ENCODE measurements at places on chromosomes 1 and 21. TPM values are rescaled to one million over a fixed set of nuclear protein-coding genes. Genes with fewer than 3 reads are reported as not detected.

EXOC8 gene
- 19.3 TPM for total RNA-seq

ERICH3 gene
- not detected for total RNA-seq

PPP2R5A gene
- total RNA-seq = 88.4 TPM

NID1 gene
- 60.5 TPM for total RNA-seq

S100A7 gene
- not detected for total RNA-seq

VWA5B1 gene
- total RNA-seq = 0.09 TPM

SYT2 gene
- 0.06 TPM for total RNA-seq

PRR9 gene
- not detected for total RNA-seq

NPPA gene
- 8.4 TPM for total RNA-seq

TNNT2 gene
- total RNA-seq = 6.4 TPM

GRCh38 chr1:247639381-247639981 is 34.1 kb downstream of the OR2G3 start:
- peak; percentile 87 for DNase-seq

- no peak for DNase-seq
These were observed 1.8 kb upstream of the EXTL1 start for GRCh38 chr1:26019641-26020315.

DNA sequence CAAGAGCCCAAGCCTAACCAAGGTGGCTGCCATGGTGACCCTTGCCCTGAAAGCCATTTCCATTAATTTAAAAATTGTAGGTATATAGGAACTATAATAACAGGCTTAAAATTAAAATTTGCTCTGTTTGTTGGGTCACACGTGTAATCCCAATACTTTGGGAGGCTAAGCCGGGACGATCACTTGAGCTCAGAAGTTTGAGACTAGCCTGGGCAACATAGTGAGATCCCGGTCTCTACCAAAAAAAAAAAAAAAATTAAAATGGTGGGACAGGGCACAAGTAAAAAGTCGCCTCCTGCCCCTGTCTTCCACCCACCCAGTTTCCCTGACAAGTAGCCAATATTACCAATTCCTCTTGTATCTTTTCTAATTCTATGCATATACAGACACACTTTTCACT is 6.6 kb downstream of the CAPZA1 start:
- no peak for DNase-seq

DNA sequence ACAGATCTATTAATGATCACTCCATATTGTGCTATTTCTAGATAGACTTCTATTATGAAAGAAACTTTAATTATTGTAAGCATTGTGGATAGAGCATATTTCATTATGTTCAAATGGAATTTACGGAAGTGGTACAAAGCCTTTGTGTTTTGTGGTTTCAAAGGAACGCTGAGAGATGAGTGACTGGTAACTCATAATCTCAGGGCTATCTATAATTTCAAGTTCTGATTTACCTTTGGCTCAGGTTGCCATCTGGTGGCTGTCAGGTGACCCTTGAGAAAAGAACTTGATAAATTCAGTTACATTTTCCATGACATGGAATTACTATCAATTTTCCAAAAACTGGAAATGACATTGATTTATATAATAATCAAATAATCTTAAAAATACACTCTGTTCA is 12.2 kb downstream of the NTNG1 start:
- DNase-seq = no peak

GRCh38 chr1:221263831-221264767 is 384.9 kb downstream of the HLX start:
- no peak for DNase-seq

DNA sequence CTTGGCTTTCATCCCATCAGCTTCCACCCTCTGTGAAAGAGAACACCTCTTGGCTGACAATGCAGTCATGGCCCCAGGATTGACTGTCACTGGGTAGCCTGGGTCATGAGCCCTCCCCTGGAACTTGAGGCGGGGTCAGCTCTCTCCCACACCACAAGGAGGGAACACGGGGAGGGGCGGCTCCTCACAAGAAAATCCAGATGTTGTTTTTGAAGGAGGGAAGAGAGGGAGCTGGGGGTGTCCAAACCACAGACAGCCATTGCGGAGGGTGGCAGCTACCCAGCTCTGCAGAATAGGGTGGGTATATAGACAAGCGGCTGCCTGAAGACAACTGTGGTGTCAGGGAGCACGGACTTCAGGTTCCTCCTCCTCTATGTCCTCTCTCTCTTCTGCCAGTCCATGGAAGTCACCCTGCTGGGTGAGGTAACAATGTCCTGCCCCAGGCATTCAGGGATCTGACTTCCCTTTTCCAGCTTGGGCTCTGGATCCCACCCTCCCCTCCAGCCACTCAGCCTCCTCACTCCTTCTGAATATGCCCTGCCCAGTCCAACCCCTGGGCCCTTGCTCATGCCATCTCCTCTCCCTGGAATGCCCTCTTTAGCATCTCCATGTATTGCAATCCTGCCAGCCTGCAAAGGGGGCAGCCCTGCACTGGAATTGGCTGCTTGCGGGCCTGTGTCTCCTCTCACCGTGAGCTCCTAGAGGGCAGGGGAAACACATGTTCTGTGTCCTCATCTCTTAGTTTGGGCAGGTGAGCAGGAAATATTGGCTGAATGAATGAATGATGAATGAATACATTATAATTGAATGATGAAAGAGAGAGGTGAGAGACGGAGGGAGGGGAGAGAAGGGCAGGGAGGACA is 60.9 kb upstream of the RUNX3 start:
- DNase-seq = no peak

- no peak for DNase-seq
These were observed 405.6 kb downstream of the NPHP4 start for GRCh38 chr1:5586629-5587028.

- no peak for DNase-seq
These were observed 4.0 kb downstream of the ACTL8 start for GRCh38 chr1:17759114-17759513.

DNA sequence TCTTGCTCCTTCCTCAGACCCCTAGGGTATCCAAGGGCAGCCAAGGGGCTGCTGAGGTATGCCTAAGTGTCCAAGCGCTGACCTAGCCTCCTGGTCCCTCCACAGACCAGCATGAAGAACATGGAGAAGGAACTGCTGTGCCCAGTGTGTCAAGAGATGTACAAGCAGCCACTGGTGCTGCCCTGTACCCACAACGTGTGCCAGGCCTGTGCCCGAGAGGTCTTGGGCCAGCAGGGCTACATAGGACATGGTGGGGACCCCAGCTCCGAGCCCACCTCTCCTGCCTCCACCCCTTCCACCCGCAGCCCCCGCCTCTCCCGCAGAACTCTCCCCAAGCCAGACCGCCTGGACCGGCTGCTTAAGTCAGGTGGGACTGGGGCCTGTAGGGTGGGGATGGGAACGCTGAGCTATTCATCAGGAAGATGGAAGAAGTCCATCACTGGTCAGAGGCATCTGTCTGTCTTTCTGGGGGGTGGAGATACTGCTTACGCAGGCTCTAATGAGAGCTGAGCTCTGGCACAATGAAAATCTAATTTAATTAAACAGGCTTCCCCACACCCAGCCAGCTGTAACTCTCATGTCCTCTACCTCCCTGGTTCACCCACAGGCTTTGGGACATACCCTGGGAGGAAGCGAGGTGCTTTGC is 1.8 kb downstream of the TRIM46 start:
- peak; percentile 68 for DNase-seq

- no peak for DNase-seq
These were observed 122.0 kb downstream of the LMO4 start for GRCh38 chr1:87450615-87451209.

DNA sequence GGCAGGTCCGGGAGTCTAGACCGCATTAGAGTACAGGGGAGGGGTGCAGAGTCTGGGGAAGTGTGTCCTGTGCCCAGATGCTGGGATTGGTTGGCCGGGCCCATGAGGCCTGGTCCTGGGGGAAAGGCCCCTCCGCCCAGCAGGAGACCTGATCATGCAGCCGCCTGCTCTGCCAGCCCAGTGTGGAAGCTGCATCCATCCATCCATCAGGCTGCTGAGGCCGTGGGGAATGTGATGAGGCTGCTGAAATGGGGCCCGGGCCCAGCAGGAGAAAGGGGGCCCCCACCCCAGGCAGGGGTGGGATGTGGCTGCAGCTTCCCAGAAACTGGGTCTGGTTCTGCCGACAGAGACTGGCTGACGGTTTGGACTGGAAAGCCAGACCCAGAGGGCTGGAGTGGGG is 37.2 kb downstream of the EPHA2 start:
- DNase-seq = no peak

DNA sequence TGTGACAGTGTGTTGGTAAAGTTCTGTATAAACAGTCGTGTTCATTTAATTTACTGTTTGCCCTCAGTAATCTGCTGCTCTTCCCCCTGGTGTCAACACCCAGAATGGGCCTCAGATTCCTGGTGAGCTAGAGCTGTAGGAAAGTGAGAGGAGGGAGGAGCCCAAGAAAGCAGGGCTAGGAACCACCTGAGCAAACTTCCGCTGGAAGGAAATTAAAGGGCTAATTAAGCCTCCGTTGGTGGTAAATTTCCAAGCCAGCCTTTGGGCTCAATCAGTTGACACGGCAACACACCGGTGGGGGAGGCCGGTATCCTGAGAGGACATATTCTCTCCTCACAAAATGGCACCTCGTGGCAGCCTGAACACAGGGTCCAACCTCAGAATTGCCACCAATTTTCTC is 32.9 kb downstream of the RAB3B start:
- no peak for DNase-seq

DNA sequence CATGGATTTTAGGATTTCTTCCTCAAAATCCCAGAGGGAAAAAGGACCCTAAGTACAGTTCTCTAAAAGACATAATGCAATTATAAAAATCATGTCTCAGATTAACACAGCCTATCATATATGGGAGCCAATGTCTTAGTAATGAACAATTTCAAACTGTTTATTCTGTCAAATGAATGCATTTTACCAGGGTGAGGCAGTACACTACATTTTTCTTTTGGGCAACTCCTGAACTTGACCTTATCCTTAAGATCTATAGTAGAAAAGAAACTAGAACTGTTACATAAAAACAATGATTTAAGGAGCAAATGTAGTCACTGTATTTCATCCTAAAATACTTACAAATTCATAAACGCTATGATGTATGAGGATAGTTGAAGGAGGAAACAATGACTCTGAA is 226.3 kb upstream of the B3GALT2 start:
- no peak for DNase-seq

GRCh38 chr1:34549199-34549598 is 205.6 kb upstream of the GJB5 start:
- DNase-seq = no peak

DNA sequence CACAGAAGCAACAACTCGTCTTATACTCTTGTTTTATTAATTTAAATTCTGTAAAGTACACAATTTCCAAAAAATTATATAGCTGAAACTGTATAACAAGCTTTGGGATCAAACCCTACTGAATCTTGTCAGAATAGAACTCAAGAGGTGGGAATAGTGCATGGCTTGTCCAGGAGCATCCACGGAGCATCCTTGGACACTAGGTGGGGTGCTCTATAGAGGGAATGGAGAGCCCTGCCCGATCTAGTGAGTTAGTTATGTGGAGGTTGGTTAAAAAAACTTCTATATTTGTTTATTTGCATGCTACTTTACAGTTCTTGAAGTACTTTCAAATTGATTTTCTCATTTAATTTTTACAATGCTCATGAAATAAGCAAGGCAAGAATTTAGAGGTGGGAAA is 28.3 kb downstream of the ROR1 start:
- DNase-seq = no peak

DNA sequence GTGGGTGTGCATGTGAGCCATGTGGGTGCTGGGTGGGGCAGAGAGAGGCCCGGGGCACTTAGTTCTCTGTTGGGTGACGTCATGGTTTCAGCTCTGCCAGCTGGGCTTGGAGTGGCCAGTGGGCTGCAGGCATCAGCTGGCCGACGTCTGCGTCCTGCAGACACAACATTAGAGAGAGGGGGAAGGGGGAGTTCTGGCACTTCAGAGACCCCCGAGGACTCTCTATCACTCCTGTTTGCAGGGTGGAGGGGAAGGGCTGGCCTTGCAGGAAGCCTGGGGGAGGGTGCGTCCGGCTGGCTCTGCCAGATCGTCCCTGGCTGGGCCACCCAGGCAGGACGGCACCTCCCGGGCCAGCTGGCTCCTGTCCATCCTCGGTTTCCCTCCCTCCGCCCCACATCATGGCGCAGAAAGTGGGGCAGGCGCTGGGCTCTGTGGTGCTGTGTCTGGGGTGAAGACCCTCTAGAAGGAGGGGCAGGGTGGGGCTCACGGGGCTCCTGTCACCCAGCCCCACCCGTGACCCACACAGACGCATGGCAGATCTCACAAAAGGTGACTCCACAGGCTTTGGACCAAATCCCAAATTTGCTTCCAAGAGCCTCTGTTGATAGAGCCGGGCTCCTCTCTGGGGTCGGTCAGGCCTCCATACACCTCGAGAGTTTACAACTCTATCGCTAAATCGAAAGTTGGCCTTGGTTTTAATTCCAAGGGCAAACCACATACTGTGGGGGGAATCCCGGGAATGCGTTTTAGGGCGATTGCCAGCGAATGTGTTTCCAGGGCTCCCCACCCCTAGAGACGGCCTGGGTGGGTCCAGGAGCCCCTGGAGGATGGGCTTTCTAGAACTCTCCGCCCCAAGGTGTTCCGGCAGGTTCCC is 73.4 kb upstream of the TTC34 start:
- no peak for DNase-seq

GRCh38 chr21:27104846-27105431 is 138.1 kb upstream of the ADAMTS5 start:
- DNase-seq = no peak

DNA sequence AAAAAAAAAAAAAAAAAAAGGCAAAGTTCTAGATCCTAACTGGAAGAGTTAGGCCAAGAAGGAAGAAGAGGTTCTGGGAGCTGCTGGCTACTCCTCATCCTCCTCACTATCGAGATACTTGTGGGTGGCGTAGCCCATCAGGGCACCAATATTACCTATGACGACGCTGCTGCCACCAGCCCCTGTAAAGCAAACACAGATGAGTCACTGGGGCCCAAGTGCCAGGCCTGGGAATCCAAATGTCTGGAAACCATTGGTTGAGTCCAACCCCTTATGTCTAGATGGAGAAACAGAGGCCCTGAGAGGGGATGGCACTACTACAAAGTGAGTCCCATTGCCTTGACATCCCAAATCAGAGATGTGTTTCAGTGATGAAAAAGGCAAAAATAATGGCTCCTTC is 5.7 kb downstream of the IFI6 start:
- DNase-seq = no peak

GRCh38 chr1:233020426-233020825 is 70.0 kb downstream of the NTPCR start:
- DNase-seq = no peak

GRCh38 chr1:87399701-87400100 is 71.0 kb downstream of the LMO4 start:
- DNase-seq = no peak

DNA sequence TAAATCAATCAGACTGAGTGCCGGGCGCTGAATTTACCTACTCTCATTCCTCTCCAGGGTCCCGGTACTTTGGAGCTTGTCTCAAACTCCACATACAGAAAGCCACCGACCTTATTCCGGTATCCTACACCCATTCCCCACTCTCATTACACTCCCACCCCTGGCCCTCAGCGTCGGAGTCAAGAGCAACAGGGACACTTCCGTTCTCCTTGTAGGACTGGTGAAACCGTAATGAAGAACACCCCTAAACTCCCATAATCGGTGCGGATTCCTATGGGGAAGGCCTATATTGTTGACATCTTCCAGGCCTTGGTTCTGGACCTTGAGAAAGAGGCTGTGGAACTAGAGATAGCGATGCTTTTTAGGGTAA is 798 bp downstream of the ZBED6 start:
- peak; percentile 66 for DNase-seq

- DNase-seq = no peak
These were observed 6.3 kb upstream of the CHI3L2 start for GRCh38 chr1:111221276-111221632.

- DNase-seq = no peak
These were observed 104.1 kb downstream of the DISP1 start for GRCh38 chr1:222918801-222919477.
